ENCODE measurements at places on chromosomes 16 and 17. TPM values are rescaled to one million over a fixed set of nuclear protein-coding genes. Genes with fewer than 3 reads are reported as not detected.

The EVPLL gene
- not detected for total RNA-seq

The LAT gene
- 342 TPM for total RNA-seq

DNA sequence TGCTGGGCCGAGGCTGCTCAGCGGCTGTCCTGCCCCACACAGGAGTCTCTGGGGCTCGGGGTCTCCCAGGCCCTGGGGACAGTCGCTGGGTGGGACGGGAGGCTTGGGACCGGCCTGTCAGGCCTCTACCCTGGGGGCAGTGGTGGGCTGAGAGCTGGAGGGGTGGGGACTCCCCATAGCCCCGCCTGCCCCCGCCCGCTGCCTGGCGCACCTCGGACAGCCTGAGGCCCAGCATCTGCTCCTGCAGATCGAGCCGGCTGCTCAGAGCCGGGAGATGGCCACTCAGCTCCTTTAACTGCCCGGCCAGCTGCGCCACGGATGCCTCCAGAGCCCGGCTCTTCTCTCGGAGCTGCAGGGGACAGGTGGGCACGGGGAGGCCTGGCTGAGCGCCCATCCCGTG lies 6.7 kb downstream of the PERCC1 start:
- DNase-seq = no peak
- no peaks in the 10 kb centered on the region for H3K4me1 ChIP-seq
- H3K27me3 ChIP-seq = no peaks in the 10 kb centered on the region
- no peaks in the 10 kb centered on the region for H3K36me3 ChIP-seq
- no peak overlapping the region for H3K27ac ChIP-seq

GRCh38 chr17:51144266-51145022 lies 8.9 kb upstream of the NME1 start:
- DNase-seq = no peak
- H3K36me3 ChIP-seq = no peaks in the 10 kb centered on the region
- H3K27me3 ChIP-seq = no peaks in the 10 kb centered on the region
- H3K4me1 ChIP-seq = no peaks in the 10 kb centered on the region
- no peak overlapping the region for H3K4me3 ChIP-seq
- H3K27ac ChIP-seq = no peak overlapping the region

DNA sequence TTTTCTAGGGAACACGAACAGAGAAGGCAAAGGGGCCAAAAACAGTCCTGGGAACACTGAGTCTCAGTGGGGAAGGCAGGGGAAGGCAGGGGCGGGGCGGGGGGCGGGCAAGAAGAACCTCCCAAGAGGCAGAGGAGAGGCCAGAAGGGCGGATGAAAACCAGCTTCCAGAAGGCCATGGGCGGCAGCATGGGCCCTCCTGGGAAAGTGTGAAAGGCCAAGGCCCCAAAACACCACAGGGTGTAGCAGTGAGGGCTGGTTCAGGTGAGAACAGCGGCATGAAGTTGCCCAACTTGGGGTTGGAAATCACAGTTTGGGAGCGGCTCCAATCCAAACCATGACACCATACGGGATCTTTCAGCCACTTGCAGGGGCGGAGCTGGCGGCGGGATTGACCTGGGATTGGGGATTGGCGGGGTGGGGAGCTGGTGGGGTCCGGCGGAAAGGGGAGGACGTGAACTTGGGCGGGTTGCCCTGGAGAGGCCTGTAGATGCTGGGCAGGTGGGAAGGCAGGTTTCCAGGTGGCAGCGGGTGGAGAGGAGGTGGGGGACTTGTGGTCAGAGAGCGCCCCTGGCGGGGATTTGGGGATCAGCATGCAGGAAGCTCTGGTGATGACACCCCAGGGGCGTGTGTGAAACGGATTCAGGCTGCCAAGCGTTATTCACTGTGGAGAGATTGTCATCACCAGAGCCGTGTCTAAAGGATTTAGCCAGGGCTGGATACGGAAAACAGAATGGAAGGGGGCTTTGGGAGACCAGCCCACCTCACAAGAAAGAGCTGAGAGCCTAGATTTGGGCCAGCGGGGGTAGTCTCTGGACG lies 80.9 kb downstream of the ARHGAP23 start:
- peaks cover 11% of the 10 kb centered on the region for H3K27me3 ChIP-seq
- peak; percentile 67 for DNase-seq
- no peak overlapping the region for H3K27ac ChIP-seq
- H3K36me3 ChIP-seq = no peaks in the 10 kb centered on the region
- H3K4me1 ChIP-seq = peaks cover 7% of the 10 kb centered on the region
- no peak overlapping the region for H3K4me3 ChIP-seq

The TEKT5 gene
- not detected for total RNA-seq

The ADGRG3 gene
- not detected for total RNA-seq
